ENCODE measurements at places on chromosomes 7 and 10.

GRCh38 chr10:104297697-104298660 lies 29.0 kb downstream of the GSTO2 start:
- DNase-seq, result peak; percentile 6

GRCh38 chr10:93471110-93471651 lies 11.0 kb downstream of the MYOF start:
- DNase-seq, result no peak

DNA sequence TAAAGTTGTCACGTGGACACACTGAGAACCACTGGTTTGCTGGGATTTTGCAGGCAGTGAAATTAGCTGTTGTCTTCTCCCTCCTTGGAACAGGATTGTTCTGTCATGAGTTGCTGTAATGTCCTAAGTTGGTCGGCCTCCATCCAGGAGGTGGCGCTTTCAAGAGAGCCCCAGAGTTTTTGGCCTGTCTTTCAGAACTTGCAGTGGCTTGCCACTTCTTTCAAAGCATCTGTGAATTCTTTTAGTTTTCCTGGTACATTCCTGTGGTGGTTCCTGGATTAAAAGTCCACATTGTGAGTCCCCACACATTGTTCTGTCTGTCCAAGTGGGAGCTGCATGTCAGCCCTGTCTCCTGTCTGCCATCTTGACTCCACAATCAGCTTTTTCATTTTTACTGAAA lies 133.8 kb downstream of the PON1 start:
- DNase-seq, result no peak

- no peak for DNase-seq
Observed at GRCh38 chr7:68604541-68604940, 993.7 kb upstream of the AUTS2 start.

- DNase-seq, result no peak
Observed at GRCh38 chr7:2195400-2196246, 37.1 kb downstream of the MAD1L1 start.

GRCh38 chr7:86706406-86706805 lies 62.7 kb downstream of the GRM3 start:
- no peak for DNase-seq

DNA sequence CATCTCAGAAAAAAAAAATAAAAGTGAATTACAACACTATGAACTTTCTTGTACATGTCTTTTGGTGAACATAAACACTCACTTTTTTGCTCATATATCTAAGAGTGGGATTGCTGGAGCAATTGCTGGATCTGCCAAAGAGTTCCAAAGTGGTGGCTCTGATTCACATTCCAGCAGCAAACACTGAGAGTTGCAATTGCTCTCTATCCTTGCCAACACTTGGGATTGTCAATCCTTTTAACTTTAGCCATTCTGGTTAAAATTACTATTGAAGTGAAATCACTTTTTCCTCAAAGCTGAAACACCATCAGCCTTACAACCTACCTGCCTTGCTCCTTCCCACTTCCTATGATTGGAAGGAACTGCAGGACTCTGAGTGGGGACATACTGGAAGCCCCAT lies 70.7 kb downstream of the CDHR3 start:
- no peak for DNase-seq

DNA sequence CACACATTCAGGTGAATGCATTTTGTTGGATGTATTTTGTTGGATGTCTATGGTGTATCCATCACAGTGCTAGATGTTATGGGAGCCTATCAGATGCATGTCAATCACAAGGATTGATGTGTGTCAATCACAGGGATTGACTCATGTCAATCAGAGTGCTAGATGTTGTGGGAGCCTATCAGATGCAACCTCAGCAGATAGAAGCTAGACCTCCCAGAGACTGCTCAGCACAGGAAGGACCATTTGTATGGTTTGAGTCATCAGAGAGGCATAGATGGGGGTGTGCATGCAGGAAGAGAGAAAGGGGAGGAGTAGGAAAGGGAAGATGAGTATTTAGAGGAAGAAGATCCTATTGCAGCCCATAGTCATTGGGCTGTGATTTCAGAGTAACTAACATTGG lies 48.3 kb upstream of the PITRM1 start:
- no peak for DNase-seq

DNA sequence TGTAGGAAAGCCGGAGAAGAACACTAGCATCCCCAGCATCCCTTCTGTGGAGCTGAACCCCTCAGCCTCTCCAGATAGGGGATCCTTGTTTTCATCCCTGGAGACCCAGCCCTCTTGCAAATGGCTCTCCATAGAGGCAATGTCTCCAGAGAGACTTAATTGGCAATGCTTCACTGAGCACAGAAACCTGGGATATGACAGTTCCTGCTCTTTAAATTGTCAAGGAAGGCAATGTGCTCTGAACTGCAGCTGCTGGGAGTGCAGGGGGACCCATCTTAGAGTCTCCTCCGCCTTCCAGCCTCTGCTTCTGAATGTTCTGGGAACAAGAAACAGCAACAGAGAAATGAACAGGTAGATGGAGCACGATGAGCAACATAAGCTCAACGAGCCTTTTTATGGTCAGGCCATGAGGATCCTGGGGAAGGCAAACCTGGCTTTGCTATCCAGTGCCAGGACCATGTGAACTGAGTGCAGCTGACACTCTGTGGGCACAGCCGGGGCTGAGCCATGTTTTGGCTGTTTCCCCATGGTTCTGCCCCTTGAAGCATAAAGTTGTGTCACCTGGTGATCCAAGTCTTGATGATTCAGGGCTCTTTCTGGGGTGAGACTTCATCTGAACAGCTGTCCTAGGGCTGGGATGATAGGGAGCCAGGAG lies 481.0 kb downstream of the PLXNA4 start:
- DNase-seq, result no peak

- DNase-seq, result no peak
Observed at GRCh38 chr7:154767142-154767541, 235.8 kb downstream of the PAXIP1 start.

GRCh38 chr10:48658243-48658974 lies 26.3 kb upstream of the WDFY4 start:
- DNase-seq, result peak; percentile 83

DNA sequence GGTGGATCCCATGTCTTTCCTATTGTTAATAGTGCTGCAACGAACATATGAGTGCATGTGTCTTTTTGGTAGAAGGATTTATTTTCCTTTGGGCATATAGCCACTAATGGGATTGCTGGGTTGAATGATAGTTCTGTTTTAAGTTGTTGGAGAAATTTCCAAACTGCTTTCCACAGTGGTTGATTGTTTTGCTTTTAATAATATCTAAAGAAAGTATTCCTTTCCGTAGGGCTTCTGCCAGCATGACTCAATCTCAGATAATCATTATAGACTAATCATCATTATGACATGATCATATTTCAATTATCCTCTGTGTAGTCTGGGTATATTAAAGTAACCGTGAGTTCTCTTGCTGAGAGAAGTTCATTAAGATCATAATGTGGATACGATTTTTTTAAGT lies 110.2 kb upstream of the KMT2E start:
- DNase-seq, result no peak

- DNase-seq, result no peak
Observed at GRCh38 chr7:98531717-98532116, 85.4 kb upstream of the NPTX2 start.

DNA sequence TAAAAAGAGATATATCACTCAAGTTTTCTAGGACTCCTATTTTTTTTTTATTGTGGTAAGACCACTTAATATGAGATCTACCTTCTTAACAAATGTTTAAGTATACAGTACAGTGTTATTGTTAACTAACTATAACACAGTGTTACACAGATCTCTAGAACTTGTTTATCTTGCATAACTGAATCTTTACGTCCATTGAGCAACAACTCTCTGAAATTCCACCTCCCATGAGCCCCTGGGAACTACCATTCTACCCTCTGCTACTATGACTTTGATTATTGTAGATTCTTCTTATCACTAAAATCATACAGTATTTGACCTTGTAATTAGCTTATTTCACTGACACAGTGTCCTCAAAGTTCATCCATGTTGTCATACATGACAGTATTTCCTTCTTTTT lies 22.5 kb upstream of the REEP3 start:
- no peak for DNase-seq

GRCh38 chr10:61860964-61861758 lies 40.3 kb upstream of the ARID5B start:
- DNase-seq, result no peak

- DNase-seq, result no peak
Observed at GRCh38 chr7:86953653-86954336, 105.7 kb downstream of the ELAPOR2 start.

DNA sequence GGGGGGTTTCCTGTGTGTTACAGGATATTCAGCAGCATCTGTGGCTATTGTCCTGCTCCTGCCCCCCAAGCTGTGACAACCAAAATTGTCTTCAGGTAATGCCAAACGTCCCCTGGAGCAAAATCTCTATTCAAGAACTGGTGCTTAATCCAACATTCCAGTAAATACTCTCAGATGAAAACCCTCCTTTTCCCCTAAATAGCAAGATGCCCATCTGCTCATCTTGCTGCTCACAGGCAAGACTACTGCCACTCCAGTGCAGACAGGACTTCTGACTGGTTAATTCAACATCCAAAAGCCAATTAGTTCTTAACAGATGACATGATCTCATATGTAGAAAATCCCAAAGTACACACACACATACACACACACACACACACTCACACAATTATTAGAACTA lies 20.5 kb upstream of the JAZF1 start:
- DNase-seq, result no peak

- no peak for DNase-seq
Observed at GRCh38 chr7:81162234-81162633, 243.4 kb upstream of the SEMA3C start.

DNA sequence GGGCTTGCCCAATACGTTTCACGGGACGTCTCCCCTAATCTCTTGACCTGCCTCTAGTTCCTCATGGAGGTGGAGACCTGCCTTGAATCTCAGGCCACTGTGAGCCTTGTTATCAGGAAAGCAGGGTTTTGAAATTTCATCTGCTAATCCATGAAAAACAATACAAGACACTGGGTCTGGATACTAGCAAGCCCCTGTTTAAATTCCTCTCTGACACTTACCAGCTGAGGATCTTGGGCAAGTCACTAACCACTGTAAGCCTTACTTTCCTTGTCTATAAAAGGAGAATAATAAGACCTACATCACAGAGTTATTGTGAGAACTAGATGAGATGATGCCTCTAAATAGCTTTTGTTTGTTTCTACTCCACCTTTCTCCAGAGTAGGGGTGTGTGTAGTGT lies 303.6 kb downstream of the FGFR2 start:
- DNase-seq, result no peak

- DNase-seq, result no peak
Observed at GRCh38 chr7:16455591-16455990, 9.9 kb downstream of the SOSTDC1 start.

DNA sequence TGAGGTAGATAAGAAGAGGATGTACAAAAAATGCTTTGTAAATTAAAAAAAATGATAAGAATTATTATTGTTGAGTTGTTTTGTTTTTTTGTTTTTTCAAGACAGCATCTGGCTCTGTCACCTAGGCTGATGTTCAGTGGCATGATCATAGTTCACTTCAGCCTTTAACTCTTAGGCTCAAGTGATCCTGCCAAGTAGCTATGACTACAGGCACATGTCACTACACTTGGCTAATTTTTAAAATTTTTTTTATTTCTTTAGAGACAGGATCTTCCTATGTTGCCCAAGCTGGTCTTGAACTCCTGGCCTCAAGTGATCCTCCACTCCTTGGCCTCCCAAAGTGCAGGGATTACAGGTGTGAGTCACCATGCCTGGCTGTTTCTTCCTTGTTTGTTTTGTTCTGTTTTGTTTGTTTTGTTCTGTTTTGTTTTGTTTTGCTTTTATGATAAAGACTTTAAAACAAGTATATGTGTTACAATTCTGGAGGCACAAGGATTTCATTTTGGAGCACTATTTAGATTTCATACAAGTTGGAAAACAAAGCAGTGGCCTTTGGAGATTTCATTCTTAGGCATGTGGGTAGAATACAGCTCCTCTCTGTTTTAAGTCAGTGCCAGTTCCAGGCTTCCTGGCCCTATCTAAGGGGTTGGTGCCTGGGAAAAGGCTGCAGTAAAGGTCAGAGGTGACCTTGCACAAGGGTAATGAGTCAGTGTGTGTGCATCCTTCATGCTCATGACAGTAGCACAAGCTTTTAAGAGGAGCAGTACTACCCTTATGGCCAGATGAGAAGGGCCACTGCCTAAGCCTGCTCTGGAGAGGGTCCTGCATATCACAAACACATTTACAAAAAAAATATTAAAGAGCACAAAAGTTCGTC lies 17.9 kb downstream of the FGFBP3 start:
- no peak for DNase-seq

DNA sequence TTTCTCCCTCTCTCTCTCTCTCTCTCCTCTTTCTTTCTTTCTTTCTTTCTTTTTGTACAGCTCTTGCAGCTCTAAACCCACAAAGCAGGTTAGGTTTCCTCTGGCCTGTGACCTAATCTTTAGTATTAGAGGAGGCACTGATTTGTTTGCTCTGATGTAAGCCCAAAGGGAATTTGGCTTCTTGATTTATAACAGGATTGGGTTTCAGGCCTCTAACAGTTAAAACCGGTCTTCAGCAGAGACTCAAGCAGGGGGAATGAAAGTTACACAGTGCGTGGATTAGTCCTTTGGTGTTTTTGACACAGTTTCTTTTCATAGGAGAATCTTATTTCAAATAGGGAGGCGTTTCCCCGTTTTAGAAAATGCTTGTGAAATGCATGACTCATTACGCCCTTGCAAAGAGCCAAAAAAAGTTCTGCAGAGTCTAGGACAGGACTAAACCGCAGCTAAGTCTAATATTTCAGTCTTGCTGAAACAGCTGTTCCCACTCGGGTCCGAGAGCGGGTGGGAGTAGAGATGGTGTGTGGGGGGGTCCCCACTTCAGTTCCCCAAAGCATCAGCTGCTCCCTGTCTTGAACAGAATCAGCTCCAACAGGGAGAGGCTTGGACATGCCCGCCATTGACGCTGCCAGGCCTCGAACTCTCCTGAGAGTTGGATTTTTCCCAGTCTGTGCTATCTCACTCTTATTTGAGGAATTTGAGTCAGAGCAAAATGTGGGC lies 296.5 kb upstream of the PITRM1 start:
- DNase-seq, result peak; percentile 98

DNA sequence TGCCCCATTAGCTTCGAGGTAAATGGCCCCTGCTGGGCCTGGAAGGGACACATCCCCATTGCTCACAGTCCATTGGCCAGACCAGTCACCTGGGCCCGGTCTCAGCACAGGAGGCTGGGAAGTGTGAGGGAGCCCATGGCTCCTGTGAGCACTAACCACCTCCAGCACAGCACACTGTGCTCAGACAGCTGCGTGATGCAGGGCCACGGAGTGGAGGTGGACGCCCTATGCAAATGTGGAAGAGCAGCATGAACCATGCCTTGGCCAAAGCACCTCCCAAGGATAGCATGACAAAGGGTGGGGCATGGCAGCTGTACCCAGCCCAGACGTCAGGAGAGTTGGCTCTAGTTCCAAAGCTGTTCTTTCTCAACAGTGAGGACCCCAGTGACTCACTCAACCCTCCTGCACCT lies 120.1 kb upstream of the ZMIZ1 start:
- DNase-seq, result no peak

GRCh38 chr7:146661929-146662328 lies 545.3 kb downstream of the CNTNAP2 start:
- DNase-seq, result no peak

DNA sequence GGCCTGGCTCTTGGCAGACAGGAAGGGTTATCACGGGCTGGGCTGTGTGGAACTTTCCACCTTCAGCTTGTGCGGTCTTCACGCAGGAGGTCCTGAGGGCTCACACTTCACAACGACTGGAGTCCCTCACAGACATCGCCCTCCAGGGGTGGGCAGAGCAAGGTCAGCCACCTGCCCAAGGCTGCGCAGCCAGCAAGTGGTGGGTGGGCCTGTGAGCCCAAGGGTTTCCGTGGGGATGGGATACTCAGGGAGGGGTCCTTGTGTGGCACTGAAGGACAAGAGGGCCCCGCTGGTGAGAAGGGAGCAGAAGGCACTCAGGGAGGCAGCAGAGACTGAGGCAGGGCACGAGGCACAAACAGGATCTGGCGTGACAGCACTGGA lies 22.0 kb downstream of the PDIA4 start:
- DNase-seq, result no peak

GRCh38 chr7:875476-876076 lies 778 bp upstream of the GET4 start:
- no peak for DNase-seq

Data from T47D (cell line).